Choroid plexus epithelial cell (primary cell): ENCODE measurements at places on chromosomes 1 and 21.

- DNase-seq = peak; percentile 58
These were observed 356.1 kb downstream of the LMO4 start for GRCh38 chr1:87684713-87685205.

DNA sequence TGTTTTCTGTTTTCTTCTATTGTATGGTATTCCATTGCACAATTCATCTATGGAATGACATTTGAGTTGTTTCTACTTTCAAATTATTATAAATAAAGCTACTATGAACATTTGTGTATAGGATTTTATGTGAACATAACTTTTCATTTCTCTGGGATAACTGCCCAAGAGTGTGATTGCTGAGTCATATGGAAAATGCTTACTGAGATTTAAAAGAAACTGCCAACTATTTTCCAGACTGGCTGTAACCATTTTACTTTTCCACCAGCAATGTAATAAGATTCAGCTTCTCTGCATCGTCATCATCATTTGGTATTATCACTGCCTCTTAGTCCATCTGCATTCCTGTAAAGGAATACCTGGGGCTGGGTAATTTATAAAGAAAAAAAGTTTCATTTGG lies 779.6 kb upstream of the PRMT6 start:
- peak; percentile 7 for DNase-seq

DNA sequence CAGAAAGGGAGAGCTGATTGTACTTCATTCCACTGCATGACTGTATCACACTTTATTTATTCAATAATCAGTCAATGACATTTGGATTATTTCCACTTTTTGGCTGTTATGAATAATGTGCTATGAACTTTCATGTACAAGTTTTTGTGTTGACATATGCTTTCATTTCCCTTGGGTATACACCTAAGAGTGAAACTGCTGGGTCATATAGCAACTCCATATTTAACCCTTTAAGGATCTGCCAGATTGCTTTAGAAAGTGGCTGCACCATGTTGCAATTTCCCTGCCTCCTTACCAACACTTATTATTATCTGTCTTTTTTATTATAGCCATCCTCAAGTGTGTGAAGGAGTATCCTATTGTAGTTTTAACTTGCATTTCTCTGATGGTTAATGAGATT lies 108.8 kb upstream of the KCNK1 start:
- DNase-seq = no peak

DNA sequence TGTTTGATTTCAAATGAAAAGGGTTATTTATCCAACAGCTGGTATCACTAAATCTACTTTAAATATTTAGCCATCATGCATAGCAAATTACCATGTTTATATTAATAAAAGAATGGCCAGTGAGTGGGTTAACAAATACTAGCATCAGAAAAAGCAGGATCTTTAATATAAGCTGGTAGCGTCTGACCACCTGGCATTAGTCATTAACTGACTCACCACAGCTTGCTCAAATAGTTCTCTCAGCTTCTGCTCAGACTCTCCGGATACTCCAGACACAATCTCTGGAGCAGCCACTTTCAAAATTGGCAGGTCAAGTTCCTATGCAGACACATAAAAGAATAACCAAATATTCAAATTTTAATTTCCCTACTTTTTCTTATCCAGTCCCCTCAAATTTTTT lies 29.6 kb downstream of the NVL start:
- DNase-seq = peak; percentile 90

- DNase-seq = no peak
These were observed 15.2 kb downstream of the STYXL2 start for GRCh38 chr1:167109125-167109524.

DNA sequence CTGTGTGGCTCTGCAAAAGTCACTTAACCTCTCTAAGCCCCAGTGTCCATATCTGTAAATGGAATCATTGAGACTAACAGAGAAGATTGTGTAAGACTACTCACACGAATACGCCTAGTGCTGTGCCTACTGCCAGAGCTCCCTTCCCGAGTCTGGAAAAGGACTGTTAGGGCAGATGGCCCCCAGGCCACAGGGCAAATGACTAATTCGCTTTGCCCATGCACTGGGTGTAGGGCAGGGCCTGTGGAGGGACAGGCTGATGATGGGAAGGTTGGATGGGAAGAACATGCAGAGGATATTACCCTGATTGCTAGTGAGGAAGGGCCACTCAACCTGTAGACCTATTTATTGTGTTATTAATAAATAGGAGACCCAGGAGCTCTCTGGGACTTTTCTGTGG lies 4.2 kb upstream of the GPR61 start:
- DNase-seq = no peak

DNA sequence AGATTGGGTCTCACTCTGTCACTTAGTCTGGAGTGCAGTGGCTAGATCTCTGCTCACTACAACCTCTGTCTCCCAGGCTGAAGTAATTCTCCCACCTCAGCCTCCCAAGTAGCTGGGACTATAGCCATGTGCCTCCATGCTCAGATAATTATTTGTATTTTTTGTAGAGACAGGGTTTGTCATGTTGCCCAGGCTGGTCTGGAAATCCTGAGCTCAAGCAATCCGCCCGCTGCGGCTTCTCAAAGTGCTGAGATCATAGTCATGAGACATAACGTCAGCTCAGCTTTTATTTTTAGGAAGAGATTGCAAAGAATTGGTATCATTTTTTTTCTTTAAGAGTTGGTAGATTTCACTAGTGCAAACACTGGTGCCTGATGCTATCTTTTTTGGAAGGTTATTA lies 244.9 kb downstream of the DSCAM start:
- DNase-seq = no peak

GRCh38 chr1:231162297-231162969 lies 575 bp downstream of the TRIM67 start:
- DNase-seq = peak; percentile 49

- DNase-seq = no peak
These were observed 35.4 kb downstream of the RSPH1 start for GRCh38 chr21:42460391-42461184.

GRCh38 chr1:177567393-177567792 lies 396.6 kb downstream of the BRINP2 start:
- DNase-seq = peak; percentile 45

DNA sequence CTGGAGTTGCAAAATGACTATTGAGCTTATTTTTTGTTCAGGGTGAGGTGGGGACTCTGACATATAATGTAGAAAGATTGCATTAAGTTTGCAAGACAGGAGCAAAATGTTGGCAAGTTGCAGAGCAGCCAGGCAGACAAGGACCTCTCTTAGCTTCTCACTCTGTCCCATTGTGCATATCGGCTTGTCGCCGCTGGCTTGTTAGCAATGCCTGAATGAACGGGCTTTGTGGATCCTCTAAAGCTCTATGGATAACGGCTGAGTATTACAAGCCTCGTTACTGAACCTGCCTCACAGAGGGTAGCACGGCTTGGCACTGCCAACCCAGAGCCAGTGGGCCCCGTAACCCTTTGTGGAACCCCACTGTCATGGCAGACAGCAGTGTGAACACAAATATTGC lies 68.4 kb downstream of the TNR start:
- no peak for DNase-seq

DNA sequence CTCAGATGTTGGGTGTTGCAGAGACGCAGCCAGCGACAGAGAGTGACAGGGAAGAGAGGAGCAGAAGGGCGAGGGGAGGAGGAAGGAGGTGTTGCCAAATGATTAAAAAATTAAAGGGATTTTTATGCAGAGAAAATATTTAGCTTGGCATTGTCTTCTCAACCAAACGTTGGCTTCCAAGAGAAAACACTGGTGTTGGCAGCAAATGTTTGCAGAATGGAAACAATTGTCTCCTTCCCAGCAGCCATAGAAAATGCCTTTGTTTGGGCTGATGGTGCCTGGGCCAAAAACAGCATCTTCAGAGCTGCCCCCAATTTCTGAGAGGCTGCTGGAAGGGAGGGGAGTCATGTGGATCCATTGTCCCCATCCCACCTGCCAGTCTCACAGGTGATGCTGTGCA lies 29.7 kb upstream of the GRIK3 start:
- DNase-seq = no peak

- no peak for DNase-seq
These were observed 66.8 kb downstream of the SAMSN1 start for GRCh38 chr21:14479241-14479786.

- no peak for DNase-seq
These were observed 225.8 kb upstream of the TNR start for GRCh38 chr1:175969231-175969630.

- peak; percentile 87 for DNase-seq
These were observed 16.7 kb downstream of the KDM1A start for GRCh38 chr1:23035823-23036452.

GRCh38 chr1:42841010-42841409 lies 5.4 kb upstream of the ZNF691 start:
- DNase-seq = no peak

DNA sequence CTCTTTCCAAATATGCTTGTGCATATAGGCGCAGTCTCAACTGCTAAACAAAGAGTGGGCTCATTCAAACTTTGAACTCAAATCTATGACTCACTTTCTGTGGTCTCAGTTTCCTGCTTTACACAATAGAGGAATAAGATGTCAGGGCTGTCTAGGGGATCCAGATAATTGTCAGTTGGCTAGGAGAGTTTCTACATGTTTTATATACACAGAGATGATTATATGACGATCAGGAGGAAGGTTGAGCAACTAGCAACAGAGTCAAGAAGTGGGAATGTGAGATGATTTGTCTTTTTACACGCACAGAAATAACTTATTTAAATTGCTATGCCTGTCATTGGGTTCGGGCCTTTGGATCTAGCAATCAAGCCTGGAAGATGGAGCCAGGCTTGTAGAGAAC lies 299.4 kb upstream of the LYPLAL1 start:
- DNase-seq = peak; percentile 96

DNA sequence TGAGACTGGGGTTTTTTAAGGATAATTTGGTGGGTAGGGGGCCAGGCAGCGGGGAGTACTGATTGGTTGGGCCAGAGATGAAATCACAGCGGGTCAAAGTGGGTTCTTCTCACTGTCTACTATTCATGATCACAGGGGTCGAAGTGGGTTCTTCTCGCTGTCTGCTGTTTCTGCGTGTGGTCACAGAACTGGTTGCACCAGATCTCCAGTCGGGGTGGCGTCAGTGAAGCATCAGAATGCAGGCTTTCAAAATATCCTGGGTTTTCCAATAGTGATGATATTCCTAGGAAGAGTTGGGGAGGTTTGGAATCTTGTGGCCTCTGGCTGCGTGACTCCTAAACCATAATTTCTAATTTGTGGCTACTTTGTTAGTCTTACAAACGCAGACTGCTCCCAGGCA lies 45.1 kb downstream of the TRPM2 start:
- DNase-seq = no peak

DNA sequence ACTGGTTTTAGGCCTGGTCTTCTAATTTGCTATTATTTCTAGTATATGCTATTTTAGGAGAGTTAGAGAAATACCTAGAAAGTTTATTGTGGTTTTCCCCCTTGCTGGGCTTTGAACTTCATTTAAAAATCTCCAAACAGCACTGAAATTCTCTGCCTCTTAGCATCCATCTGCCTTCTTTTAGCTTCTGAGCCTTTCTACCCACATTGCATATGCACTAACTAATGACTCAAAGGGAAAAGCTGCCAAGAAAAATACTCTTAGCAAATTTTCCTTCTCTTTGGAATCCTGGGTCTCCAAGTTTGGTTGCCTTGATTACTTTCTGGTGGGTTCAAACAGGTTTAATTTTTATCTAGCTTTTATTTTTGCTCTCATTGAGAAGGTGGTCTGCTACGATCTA lies 408.4 kb upstream of the PTBP2 start:
- peak; percentile 85 for DNase-seq

DNA sequence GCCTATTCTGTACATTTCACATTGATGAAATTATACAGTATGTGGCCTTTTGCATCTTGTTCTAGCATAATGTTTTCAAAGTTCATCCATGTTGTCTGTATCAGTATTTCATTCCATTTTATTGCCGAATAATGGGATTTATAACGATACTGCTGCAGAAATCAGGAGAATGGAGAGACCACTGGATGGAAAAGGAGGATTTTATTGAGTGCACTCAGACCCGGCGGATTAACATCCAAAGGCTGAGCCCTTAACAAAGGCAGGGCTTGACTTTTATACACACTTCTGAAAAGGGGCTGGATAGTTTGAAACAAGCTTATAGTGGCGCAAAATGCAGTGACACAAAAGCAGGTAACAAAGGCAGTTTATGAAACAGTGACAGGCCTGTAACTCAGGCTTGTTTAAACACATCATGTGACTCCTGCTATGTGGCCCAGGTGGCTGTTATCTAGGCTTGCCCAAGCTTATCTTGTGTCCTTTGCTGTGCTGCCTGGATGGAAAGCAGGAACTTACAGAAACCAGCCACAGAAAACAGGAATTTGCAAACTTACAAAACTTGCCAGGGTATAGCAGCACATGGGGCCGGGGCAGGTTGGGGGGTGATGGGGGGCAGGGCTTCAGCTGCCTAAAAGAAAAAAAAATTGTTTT lies 32.8 kb upstream of the KCNJ15 start:
- DNase-seq = peak; percentile 57

DNA sequence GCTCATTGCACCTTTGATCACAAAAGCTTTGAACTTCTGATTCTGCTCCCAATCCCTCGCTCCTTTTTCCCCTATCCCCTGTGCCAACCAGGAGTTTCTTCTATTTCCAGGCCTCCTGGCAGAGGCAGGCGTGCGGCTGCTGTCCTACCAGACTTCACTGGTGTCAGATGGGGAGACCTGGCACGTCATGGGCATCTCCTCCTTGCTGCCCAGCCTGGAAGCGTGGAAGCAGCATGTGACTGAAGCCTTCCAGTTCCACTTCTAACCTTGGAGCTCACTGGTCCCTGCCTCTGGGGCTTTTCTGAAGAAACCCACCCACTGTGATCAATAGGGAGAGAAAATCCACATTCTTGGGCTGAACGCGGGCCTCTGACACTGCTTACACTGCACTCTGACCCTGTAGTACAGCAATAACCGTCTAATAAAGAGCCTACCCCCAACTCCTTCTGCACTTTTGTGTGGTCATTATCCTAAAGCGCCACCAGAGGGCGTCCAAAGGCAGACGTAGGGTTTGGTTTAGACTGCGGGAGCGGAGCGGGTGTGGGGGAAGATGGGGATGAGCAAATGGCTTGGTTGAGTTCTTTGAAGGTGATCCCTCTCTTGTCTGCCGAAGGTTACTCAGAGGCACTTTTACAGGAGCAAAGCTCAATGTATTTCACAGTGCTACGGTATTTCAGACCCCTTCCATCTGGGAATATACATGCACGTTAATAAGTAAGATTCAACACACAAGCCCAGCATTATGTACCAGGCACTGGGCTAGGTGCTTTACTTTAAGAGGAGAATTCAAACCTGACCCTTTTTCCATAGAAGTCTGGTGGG lies 24.7 kb downstream of the HMGCS2 start:
- peak; percentile 85 for DNase-seq

DNA sequence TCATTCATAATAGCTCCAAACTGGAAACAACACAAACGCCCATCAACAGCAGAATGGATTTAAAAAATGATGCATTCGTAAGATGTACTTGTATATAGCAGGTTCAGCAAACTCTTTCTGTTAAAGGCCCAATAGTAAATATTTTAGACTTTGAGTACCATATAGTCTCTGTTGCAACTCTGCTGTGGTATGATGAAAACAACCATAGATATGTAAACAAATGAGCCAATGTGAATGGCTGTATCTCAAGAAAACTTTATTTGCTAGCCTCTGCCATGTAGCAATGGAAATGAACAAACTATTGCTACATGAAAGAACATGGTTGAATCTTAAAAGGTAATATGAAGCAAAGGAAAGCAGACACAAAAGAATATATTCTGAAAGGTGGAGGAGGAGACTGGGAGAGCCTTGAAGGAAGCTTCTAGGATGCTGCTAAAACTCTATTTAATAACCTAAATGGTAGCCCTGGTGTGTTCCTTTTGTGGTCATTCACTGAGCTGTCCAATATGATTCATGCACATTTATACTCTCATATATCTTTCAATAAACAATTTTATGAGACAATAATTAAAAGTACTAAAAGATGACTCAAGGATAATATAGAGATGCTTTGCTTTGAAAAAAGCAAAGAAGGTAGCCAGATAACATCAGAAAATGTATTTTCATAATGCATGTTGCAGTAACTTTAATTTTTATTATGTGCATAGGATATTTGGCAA lies 29.1 kb upstream of the FMO3 start:
- peak; percentile 7 for DNase-seq
